ENCODE measurements at places on chromosomes 12 and 14.

- DNase-seq: no peak
These were observed 13.2 kb downstream of the NOPCHAP1 start for GRCh38 chr12:104999347-104999685.

DNA sequence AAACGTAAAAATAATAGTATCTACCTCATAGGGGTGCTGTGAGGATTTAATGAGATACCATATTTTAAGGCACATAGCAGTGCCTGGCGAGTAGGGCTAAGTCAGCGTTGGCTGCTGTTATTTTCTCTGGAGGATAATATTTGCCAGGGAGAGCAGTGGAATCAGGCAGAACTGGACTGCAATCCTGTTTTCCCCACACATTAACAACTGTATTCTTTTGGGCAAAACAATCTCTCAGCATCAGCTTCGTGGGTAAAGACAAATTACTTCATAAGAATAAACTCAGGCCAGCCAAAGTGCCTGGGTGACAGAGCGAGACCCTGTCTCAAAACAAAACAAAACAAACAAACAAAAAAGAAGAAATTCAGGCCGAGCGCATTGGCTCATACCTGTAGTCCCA lies 29.7 kb upstream of the ATP2A2 start:
- no peak for DNase-seq

DNA sequence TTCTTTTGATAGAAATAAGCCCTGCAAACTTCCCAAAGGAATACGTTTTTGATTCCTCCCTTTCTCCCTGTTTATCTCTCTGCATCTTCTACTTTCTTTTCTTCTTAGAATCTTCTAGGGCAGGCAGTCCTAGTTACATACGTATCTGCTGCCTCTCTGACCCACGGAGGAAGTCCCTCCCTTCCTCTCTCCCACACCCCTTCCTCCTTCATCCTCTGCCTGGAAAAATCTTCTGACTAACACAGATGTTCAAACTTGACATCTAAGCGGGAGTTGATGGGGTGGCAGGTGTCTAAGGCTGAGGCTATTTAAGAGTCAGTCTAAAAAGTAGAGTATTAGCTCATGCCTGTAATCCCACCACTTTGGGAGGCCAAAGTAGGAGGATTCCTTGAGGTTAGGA lies 88.6 kb downstream of the MAP1LC3B2 start:
- no peak for DNase-seq

- DNase-seq: no peak
These were observed 177.5 kb upstream of the TMTC1 start for GRCh38 chr12:29961231-29961630.

GRCh38 chr12:95473231-95473883 lies 595 bp upstream of the METAP2 start:
- DNase-seq: no peak

DNA sequence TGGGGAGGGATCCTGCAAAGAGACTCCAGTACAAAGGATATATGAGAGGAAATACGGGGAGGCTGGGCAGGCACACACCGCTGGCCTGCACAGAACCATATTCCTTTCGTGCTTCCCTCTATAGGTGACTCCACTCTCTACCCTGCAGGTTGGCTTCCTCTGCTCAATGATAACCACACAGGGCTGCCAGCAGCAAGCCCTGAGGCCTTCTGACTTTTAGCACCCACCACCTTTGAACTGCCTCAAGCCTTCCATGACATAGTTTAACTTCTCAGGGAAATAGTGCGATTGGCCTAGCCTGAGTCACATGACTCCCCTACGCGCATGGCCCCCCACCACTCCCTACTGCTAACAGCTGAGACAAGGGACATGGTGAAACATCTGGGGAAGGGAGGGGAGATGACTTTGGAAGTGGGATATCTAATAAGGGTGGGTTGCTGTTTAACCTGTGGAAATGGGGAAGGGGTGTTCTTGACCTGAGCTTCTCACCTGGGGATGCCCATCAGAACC lies 3.0 kb upstream of the FOXN3 start:
- DNase-seq: no peak

GRCh38 chr14:60656686-60657455 lies 7.6 kb upstream of the SIX1 start:
- no peak for DNase-seq

DNA sequence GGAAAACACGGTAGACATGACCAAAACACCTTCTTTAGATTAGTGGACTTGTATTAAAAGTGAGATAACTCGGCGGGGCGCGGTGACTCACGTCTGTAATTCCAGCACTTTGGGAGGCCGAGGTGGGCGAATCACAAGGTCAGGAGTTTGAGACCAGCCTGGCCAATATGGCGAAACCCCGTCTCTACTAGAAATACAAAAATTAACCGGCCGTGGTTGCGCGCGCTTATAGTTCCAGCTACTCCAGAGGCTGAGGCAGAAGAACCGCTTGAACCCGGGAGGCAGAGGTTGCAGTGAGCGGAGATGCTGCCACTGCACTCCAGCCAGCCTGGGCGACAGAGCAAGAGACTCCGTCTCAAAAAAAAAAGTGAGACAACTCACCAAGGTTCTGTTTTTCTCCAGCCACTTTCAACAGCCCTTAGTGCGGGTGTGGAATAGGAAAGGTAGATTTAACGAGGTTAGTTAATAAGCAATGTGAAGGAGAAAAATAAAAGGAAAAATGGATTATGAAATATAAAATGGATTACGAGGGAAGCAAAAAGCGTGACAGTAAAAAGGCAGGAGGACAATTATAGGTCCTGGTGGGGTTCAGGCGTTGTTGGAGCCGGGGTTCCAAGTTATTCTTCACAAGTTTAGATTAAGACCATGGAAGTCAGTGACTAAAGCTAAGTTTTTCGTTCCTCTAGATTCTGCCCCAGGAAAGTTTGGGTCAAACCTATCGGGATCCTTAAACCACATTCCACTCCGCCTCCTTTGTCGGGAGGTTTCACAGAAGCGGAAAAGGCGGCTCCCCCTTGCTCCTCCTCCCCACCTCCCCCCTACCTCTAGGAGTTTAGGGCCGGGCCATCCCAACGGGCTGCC lies 534 bp downstream of the PPP2R3C start:
- no peak for DNase-seq

DNA sequence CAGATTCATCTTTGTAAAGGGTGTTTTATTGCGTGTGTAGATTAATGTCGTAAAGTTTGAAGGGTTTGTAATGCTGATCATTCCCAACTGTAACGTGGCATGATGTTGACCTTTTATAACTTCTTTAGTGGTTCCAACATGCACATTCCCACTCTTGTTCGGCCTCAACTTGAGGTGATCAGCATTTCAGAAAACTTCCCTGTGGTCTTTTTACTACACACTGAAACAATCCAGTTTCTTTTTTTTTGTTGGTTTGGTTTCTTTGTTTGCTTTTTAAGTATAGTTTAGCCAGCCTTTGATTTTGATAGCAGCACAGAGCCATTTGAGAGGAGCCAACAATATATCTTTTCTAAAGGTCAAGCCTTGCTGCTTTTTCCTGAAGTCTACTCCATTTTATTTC lies 22.8 kb downstream of the UTP20 start:
- no peak for DNase-seq

DNA sequence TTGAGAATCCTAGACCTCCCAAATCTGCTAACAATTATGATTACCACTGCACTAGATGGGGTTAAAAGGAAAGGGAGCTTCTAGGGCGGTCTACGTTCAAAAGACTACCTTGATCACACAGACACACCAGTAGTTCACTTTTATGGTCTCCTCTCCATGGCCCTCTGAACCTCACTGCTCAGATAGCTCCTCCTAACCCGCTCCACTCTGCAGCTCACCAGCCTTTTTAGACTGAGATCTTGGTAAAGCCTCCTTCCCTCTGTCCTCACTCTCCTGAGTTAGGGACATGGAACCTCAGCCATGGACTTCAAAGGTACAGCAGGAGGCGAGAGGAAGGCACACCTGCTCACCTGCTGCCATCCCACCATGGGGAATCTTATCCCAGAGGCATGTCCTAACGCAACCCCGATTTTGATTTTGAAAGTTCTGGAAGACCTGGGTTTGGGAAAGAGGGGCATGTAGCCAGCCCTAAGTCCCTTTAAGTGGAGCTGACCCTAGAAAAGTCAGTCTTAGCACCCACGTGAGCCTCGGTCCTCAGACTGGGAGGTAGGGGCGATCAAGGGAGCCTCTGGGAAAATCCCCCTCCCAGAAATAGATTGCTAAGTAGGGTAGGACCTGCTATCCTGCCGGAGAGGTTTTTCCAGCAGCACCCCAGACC lies 1.3 kb downstream of the ZNF219 start:
- no peak for DNase-seq

- no peak for DNase-seq
These were observed 127.5 kb downstream of the MED13L start for GRCh38 chr12:116150001-116150400.

GRCh38 chr12:16600525-16600924 lies 5.4 kb downstream of the LMO3 start:
- DNase-seq: no peak

DNA sequence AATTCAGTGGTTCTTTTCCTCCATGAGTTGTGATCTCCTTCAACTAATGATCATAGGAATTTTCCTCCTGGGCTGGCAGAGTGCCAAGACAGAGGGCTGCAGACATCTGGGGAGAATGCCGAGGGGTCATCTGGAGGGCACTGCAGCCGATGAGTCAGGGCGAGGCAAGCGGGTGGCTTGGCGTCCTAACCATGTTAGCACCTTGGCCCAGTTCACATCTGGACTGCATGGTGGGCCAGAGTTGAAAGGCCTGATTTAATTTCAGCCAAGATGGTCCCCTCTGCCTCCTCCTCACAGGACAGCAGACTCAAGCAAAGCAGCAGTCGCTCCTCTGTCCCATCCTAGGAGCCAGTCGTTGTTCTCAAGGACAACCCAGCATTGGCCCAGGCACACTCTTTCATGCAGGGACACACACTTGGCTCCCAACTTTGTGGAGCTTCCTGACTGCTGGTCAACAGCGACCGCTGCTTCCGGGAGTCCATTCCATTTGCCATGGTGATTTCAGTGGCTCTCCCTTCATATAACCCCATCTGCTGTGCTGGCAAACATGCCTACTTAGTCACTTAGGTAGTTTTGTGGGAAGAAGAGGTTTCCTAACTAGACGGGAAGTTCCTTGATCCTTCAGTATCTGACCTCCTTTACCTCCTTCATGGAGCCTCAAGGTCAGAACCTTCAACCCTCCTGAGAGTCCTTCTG lies 161.8 kb downstream of the TTC8 start:
- DNase-seq: no peak

All from stimulated activated CD4-positive, alpha-beta T cell treated with anti-CD3 and anti-CD28 coated beads, Interleukin-1b, Interleukin-23, amount 100 ng/mL, for 24 hours (primary cell).